ENCODE measurements at places on chromosomes 6 and 20.

DNA sequence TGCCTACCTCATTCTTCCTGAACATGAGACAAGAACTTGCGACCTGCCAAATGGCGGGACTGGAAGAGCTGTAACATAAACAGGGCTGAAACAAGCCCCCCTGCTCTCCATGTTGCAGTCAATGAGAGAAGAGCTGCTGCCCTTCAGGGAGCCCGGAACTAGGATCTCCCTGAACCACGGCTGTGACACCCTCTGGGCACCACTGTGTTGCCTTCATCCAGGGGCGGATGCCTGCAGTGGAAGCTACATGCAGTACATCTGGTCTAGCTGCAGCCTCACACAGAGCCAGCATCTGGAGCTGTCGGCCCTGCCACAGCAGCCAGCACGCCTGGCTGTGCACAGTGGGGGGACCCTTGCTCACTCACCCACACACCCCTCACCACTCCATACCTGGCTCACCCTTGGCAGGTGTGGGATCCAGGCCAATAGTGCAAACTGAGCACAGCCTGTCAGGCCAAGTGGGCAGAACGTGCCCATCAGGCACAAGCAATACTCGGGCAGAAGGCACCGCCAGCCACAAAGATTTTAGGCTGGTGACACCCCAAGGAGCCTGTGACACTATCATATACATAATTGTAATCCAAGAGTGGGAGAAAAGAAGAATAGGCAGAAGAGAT, 451.3 kb downstream of the HTR1B start:
- no peak for DNase-seq

- no peak for DNase-seq
These were observed 89.6 kb downstream of the BMP7 start for GRCh38 chr20:57176842-57177241.

DNA sequence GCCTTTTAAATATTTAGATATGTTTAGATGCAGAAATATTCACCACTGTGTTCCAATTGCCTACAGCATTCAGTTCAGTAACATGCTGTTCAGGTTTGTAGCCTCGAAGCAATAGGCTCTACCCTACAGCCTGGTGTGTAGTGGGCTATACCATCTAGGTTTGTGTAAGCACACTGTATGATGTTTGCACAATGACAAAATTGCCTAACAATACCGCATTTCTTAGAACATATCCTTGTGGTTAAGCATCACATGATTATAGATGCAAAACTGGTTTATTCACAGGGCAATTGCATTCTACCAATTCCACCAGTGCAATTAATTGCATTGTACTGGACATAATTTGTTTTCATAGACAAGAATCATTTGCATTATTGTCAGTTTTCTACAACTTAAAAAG, 7.9 kb upstream of the SLC22A16 start:
- DNase-seq, result no peak

DNA sequence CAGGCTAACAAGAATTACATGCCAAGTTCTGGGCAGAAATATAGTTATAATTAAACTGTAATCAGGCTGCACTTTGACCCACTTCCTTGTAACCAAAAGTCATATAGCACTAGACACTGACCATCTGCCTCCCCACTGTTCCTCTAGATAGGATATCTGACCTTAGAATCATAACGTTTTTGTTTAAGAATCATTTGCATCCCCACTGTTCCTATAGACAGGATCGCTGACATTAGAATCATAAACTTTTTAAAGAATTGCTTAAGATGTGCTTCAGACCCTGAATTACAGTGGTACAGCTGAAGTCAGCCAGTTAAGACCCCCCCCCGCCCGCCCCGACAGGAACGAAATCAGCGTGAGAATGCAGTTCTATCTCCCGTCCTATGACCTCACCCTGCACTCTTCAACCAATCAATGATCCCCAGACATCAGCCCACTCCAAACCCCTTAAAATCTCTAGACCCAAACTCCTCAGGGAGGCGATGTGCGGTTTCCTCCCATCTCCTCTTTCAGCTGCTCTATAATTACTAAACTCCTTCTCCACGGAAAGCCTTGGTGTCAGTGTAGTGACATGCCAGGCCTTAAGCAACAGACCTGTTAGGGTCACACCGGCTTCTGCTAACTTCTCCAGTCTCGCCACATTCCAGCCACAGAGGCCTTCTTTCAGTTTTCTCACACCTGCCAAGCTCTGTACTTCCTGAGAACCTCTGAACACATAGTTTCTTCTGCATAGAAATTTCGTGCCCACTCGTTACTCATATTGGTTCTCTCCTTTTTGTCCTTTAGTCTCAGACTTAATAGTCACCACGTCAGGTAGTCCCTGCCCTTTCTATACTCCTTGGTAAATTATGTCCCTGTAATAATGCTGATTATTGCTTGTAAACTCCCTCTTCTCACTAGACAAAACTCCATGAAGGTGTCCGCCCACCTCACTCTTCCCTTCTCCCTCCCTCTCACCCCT, 93.5 kb downstream of the DTNBP1 start:
- DNase-seq, result no peak

- DNase-seq, result no peak
These were observed 610.6 kb downstream of the PRKN start for GRCh38 chr6:162116902-162117525.

- peak; percentile 24 for DNase-seq
These were observed 161.1 kb downstream of the FARS2 start for GRCh38 chr6:5422321-5422915.

- DNase-seq, result no peak
These were observed 337.2 kb downstream of the SMOC2 start for GRCh38 chr6:168778201-168778600.

- no peak for DNase-seq
These were observed 12.3 kb downstream of the MYT1 start for GRCh38 chr20:64176551-64176950.

DNA sequence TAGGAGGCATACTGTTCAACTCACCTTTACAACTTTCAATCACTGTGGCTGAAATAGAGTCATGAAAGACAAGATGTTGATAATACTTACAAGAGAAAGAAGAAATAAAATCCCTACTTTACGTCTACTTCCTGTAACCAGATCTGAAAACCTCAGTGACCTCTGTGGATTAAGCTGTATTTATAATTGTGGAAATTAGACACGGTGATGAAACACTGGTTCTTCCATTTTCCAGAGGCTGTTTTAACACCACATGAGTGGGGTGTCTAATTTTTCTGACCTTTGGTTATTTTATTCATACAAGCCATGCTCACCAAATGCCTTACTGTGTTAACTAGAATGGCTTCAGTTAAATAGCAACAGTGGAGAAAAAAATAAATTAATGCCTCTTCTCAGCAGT, 58.5 kb upstream of the HIVEP1 start:
- no peak for DNase-seq

DNA sequence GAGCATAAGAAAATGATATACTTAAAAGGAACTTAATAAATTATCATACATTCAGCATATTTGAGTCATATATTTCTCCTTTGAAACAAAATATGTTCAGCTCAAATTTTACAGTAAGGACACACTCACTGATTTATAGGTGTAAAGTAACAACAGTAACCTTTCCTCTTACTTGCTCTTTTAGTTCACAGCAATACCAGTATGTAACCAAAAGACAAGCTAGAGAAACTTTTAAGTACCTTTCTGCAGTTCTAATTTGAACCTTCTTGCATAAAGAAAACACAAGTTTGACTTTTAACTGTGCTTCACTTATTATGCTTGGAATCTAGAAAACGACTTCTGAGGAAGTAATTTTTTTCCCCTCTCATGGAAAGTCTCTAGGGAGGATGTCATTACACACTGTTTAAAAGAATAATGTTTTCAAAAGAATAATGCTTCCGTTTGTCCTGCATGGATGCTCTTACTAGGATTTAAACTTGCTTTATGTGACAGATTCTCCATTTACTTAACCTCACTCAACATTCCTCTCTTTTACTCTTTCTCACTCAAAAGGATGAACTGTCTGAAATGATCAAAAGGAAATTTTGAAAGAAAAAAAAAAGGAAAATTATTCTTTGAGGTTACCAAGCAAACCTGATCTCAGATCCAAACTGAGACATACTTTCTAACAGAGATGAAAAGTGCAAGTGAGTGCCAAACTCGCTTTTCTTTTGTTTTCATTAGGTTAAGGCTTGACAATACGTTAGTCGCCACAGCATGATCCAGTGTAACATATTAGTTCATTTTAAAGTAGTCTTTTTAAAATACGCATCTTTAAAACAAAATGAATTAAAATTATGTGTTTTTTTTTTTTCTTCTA, 22.4 kb upstream of the CALHM6 start:
- no peak for DNase-seq

DNA sequence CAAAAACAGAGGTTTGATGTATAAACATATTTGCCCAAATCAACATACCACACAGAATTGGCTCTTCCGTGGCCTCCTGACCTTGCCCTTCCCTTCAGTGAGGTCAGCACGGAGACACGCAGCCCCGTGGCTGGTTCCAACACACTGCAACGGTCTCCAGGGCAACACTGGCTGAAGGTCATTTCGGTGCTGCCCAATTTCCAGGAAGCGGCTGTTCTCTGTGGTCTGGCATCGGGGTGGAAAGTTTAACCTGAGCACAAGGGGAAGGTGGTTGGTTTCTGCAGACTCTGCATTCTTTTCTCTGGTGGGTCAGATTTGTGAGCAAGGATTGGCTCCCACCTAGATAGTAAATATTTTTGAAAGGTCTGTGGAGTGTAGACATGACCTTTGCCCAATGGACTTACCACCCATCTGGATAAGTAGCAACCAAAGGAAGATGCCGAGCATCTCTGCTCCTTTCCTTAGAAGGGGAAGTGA, 177.6 kb upstream of the PHACTR1 start:
- no peak for DNase-seq

- DNase-seq, result peak; percentile 37
These were observed at the start of gene HRH3 for GRCh38 chr20:62219992-62220665. Gene HRH3, minus strand, starts transcription at chr20:62220278. Its CDS starts 308 bp downstream, at chr20:62219970.

- no peak for DNase-seq
These were observed 2.9 kb downstream of the FKBP1A start for GRCh38 chr20:1389703-1390580.

- DNase-seq, result no peak
These were observed 251.7 kb downstream of the ALDH8A1 start for GRCh38 chr6:134698228-134698627.

GRCh38 chr6:140105241-140105640, 730.8 kb upstream of the CITED2 start:
- DNase-seq, result no peak

- DNase-seq, result no peak
These were observed 591.4 kb downstream of the RNF144B start for GRCh38 chr6:18978337-18979128.

Data from hematopoietic multipotent progenitor cell treated with erythropoietin and hydrocortisone succinate and interleukin-3 and kit ligand, for 15 days (in vitro differentiated cells).